ENCODE measurements at places on chromosomes 2 and 18. TPM values are rescaled to one million over a fixed set of nuclear protein-coding genes. Genes with fewer than 3 reads are reported as not detected.

DNA sequence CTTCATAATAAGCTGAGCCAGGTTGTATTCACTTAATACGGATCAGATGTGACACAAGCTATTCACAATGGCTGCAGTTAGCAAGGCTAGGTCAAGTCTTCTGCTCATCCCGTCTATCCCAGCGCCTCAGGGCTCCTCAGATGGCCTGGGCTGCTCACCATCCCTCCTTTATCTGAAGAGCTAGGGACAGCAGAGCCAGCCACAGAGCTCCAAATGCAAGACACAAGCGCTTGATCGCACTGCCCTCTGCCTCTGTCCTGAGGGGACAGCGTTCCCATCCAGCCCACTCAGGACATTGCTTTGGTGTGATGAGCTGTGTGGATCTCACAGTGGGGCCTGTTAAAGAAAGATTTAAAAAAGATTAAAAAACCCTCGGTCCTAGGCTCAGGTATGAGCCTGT is 254.4 kb upstream of the HS6ST1 start:
- H3K4me3 ChIP-seq = no peak overlapping the region
- no peaks in the 10 kb centered on the region for H3K36me3 ChIP-seq
- H3K27me3 ChIP-seq = peaks cover 9% of the 10 kb centered on the region
- DNase-seq = no peak
- no peaks in the 10 kb centered on the region for H3K4me1 ChIP-seq

GRCh38 chr18:73976433-73976832 is 171.2 kb downstream of the FBXO15 start:
- no peak overlapping the region for H3K27ac ChIP-seq
- H3K4me1 ChIP-seq = peaks cover 14% of the 10 kb centered on the region
- no peak for DNase-seq
- H3K36me3 ChIP-seq = no peaks in the 10 kb centered on the region
- no peak overlapping the region for H3K4me3 ChIP-seq
- H3K27me3 ChIP-seq = peaks cover 8% of the 10 kb centered on the region

DNA sequence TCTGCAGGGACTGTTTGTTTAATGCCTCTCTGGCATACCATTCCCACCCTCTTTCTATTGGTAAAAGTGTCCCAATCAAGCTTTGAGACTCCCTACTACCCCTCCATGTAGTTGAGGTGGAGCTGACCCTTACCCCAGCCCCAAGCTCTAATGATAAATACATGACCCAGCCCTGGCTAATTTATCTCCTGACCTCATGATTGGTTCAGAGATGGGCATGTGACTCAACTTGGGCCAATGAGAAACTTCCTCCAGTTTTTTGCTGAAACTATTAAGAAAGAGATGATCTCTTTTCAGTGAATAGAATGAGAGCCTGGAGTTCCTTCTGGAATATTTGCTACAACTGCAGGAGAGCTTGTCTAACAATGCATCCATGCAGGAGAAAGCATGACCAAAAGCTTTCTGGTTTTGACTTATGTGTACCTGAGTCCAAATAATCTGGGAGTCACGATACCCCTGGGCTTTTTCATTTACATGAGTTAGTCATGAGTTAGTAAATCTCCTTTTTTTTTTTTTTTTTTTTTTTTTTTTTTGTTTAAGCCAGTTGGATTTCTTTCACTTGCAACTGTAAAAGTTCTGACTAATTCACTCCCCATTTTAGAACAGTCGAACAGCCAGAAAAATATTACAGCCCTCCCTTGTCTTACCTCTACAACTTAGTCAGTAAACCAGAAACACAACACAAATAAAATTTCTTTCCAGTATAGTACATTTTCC is 66.5 kb upstream of the TLK1 start:
- H3K4me3 ChIP-seq = no peak overlapping the region
- no peak overlapping the region for H3K27ac ChIP-seq
- no peak for DNase-seq

GRCh38 chr2:32783469-32783868 is 155.6 kb downstream of the TTC27 start:
- H3K36me3 ChIP-seq = peaks cover 28% of the 10 kb centered on the region
- H3K27ac ChIP-seq = no peak overlapping the region
- H3K4me3 ChIP-seq = no peak overlapping the region
- no peaks in the 10 kb centered on the region for H3K4me1 ChIP-seq

DNA sequence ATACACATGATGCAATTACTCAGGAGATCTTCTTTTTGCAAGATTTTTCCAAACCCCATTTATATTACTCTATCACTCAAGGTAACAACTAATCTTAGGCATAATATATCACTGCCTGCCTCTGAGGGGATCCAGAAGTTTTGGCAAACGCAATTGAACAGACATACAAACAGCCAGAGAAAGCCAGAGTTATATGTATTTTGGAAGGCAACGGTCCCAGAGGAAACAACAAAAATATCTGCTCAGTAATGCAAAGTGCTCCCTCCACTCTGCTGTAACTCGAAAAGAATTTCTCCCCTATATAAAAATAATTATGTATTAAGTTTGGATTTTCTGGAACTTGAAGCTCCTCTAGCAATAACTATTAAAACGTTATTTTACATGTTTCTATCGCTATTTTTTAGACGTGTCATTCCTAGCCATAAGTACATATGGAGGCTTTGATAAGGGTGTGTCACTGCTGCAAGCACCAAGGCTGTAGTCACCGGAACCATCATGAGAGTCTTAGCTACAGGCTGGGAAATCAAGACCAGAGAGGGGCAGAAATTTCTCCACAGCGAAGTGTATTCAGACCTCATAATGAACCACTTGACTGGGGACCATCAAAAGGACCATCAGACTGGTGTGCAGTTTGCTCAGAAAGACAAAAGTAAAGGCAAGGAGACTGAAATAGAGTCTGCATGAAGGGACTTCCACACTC is 3.7 kb upstream of the GKN1 start:
- no peak overlapping the region for H3K27ac ChIP-seq
- no peaks in the 10 kb centered on the region for H3K36me3 ChIP-seq
- no peak overlapping the region for H3K4me3 ChIP-seq
- H3K4me1 ChIP-seq = no peaks in the 10 kb centered on the region
- peaks cover 18% of the 10 kb centered on the region for H3K27me3 ChIP-seq
- DNase-seq = no peak

DNA sequence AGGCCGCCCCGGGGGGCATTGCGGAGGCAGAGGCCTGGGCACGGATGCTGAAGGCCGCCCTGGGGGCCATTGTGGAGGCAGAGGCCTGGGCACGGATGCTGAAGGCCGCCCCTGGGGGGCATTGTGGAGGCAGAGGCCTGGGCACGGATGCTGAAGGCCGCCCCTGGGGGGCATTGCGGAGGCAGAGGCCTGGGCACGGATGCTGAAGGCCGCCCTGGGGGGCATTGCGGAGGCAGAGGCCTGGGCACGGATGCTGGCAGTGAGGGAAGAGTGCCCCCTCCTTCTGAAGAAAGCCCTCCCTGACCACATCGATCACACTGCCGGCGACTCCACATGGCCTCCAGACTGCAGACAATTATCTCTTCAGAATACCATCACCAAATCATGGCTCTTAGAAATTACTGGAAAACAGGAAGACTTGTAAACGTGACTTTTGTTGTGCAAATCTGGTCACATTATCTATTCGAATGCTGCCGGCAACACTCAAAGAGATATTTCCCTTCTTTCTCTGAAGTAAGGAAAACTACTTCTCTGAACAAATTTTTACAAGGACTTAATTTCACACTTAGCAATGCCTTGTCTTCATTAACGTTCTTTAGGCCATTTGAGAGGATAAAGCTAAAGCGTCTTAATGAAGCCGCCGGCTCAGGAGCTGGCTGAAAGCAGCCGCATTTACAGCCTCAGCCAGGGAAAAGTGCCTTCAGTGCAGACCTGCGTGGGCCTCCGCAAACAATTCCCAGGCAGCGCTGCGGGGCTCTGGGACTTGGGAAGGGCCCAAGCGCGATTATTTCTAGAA is 18.1 kb upstream of the SNTG2 start:
- no peak for DNase-seq
- H3K27me3 ChIP-seq = peaks cover 2% of the 10 kb centered on the region
- no peak overlapping the region for H3K4me3 ChIP-seq
- no peaks in the 10 kb centered on the region for H3K36me3 ChIP-seq
- H3K4me1 ChIP-seq = no peaks in the 10 kb centered on the region
- H3K27ac ChIP-seq = no peak overlapping the region

- no peaks in the 10 kb centered on the region for H3K36me3 ChIP-seq
- H3K4me3 ChIP-seq = no peak overlapping the region
- DNase-seq = no peak
- no peaks in the 10 kb centered on the region for H3K4me1 ChIP-seq
Measured at GRCh38 chr2:232459419-232460035, 3.6 kb downstream of the ALPI start.

DNA sequence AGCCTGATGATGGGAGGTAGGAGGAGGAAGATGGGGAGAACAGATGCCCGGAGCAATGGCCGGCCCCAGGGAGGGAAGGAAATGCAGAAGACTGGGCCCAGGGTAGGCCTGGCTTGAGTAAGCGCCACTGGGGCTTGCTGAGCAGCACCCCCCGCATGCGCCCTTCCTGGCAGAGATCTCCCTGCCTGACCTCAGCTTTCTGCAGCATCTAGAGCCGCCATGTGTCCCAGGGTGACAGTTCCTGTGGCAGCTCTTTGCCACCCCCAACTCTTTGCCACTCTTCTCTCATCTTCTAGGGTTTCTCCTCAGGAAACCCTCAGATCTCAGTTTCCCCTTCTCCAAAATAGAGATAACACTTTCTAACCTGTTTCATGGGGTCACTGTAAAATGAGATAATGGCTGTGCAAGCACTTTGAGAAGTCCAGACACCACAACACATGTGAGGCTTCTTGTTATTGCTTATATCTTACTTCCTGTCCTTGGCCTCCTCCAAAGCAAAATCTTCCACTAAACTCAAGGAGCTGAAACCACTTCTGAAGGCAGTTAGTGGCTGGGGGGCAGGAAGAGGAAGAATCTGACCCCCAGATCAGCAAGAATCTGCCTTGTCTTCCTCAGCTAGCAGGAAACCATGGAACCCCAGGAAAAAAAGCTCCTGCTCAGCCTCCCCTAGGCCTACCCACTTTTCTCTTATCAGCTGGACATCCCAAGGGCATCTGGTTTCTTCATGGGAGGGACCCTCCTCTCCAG is 64.9 kb downstream of the EPAS1 start:
- peaks cover 12% of the 10 kb centered on the region for H3K36me3 ChIP-seq
- DNase-seq = no peak
- no peak overlapping the region for H3K27ac ChIP-seq
- no peaks in the 10 kb centered on the region for H3K27me3 ChIP-seq
- peaks cover 53% of the 10 kb centered on the region for H3K4me1 ChIP-seq

Gene ASAP2
- total RNA-seq = 1.2 TPM

Gene MTLN
- 79.6 TPM for total RNA-seq

Gene NOTO
- total RNA-seq = not detected

All from activated T-helper 1 cell treated with anti-CD3 and anti-CD28 coated beads, Interleukin-12 subunit alpha, Interleukin-12 subunit beta, Interleukin-2, Interleukin-4 antibody, amounts not matched to agents 30 ng/mL and 10 ng/mL and 1 ng/mL, durations not matched to agents 14 hours and 24 hours and 36 hours (primary cell).